NCI-H2081 treated with DMSO at 0.1 percent for 48 hours (cell line): ENCODE measurements at places on chromosomes 6 and 20.

DNA sequence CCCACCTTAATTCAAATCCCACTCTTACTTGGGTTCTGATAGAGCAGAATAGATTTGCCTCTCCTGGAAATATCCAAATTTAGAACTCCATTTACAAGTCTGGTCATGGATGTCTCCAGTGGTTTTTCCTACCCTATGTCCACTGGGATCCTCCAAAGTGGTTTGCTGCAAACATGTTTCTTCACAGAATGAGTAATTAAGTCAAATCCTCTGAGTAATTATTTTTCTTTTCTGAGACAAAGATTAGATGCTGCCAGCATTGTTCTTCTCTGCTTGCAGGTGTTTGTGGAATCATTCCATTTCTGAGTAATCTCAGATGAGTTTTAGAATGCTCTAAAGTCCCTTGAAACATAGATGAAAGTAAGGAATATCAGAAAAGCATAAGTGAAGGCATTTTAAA is 21.9 kb downstream of the DTD1 start:
- no peak for DNase-seq

DNA sequence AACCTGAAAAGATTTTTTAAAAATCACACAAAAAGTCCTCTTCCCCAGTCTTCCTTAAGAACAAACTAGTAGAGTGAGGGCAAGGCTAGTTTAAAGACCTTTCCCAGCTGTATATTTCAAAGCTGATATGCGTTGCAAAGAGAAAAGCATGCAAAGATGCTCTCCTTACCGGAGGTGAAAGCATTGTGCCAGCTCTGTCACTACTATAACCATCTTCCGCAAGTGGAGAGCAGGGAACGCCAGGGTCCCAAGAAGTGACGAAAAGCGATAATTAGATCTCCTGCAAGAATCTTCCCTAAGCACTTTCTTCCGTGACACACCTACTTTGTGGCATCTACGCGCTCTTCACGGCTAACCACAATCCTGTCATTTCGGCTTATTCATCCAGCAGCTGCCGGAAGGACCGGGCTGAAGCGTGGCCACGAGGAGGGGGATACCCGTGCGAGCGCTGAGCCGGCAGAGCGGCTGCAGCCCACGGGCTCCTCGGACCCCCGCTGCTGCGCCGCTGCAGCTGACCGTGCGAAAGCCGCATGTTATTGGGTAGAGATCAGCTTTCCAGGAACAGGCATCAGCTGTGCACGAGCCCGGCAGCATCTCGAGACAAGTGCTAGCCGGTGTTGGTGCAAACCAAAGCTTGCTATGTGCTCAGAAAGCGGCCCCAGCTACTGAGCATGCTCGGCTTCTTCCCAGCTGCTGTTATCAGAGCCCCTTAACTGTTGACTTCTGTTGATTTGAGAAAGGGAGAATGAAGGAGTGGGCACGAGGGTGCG is 57.2 kb upstream of the ARHGAP18 start:
- DNase-seq: peak; percentile 36

DNA sequence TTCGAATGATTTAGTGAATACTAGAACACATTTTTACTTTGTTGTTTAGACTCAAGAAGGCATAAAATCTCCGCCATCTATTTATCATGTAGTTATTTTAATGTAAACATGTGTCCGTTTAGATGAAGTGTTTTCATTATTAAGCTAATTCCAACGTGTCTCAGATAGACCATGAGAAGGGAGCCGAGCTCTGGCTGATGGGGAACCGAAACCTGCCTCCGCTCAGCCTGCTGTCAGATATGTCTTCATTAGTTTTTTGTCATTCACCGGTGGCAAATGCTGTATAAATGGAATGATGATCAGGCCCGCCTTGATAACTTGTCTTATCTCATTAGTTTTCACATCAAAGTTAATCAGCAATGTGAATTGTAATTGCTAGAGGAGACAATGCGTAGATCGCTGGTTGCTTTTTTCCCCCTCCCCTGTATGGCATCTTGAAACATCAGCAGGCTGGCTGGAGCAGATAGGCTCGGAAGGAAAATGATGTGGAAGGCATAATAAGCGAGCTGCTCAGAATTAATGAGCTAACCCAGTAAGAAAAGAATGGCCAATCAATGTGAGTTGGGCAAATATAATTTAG is 136.4 kb downstream of the LINC00237 start:
- DNase-seq: no peak

DNA sequence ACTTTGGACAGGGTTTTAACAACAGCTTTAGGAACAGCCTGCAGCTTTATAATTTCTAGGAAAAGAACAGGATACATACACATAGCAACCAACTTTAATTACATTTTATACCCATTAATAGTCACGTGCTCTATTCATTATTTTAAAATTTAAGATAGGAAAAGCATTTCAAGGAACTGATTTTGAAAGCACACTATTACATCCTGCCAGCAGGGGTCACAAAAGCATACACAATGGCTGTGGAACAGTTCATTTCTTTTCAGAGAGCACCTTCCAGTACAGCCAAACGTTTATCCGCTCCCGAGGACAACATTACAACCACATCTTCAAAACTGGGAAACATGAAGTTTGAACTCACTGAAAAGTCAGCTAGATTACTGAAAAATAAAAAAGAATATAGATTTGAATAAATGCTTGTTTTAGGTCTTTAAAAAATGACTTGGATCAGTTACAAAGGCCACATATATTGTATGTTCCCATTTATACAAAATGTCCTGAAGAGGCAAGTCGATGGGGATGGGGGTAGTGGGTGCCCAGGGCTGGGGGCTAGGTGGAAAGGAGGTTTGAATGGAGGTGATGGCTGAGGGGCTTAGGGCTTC is 104.6 kb upstream of the EXOC2 start:
- no peak for DNase-seq

- no peak for DNase-seq
Measured at GRCh38 chr6:26136321-26136720, 49.1 kb downstream of the HFE start.

GRCh38 chr20:57622579-57623381 is 2.6 kb upstream of the ZBP1 start:
- DNase-seq: peak; percentile 27

DNA sequence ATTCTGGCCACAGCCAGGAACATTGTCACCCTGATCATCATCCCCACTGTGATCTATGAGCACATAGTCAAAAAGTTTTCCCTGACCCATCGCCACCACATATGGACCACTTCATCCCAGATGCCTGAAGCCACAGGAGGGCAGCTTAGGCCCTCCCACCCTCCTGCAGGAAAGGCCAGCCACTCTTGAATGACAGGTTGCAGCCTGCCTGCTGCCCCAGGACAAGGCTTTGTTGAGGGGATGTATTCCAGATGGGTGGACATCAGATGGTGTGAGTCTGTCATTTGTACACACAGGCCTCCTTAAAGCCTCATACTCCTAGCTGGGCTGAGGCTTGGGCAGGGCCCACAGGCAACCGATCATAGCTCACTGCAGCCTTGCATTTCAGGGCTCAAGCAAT is 30.8 kb downstream of the DPPA5 start:
- no peak for DNase-seq

DNA sequence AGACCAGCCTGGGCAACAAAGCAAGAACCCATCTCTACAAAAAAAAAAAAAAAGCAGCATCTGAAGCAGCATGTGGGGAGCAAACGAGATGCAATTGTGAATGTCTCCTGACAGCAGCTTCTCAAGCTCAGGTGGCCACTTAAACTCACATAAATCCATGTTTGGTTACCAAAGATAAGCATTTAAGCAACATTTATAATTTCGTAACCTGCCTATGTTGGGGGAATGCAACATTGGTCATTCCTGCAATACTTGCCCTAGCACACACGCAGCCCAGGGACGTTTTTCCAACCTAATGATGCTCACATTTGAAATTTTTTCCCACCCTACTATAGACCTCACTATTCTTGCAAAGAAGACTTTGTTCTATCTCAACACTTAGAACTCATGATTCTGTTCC is 113.3 kb downstream of the ZFP64 start:
- no peak for DNase-seq

GRCh38 chr20:52103335-52103912 is 88.2 kb downstream of the ZFP64 start:
- DNase-seq: no peak

- DNase-seq: no peak
Measured at GRCh38 chr6:163419413-163420288, 5.1 kb downstream of the QKI start.

DNA sequence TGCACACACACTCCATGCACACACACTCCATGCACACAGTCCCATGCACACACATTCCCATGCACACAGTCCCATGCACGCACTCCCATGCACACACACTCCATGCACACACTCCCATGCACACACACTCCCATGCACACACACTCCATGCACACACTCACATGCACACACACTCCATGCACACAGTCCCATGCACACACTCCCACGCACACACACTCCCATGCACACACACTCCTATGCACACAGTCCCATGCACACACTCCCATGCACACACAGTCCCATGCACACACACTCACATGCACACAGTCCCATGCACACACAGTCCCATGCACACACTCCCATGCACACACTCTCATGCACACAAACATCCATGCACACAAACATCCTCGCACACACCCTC is 168.4 kb downstream of the TTLL2 start:
- DNase-seq: no peak

- no peak for DNase-seq
Measured at GRCh38 chr6:53495506-53496499, 49.1 kb downstream of the GCLC start.

- DNase-seq: no peak
Measured at GRCh38 chr6:33807606-33808005, 3.8 kb upstream of the MLN start.

DNA sequence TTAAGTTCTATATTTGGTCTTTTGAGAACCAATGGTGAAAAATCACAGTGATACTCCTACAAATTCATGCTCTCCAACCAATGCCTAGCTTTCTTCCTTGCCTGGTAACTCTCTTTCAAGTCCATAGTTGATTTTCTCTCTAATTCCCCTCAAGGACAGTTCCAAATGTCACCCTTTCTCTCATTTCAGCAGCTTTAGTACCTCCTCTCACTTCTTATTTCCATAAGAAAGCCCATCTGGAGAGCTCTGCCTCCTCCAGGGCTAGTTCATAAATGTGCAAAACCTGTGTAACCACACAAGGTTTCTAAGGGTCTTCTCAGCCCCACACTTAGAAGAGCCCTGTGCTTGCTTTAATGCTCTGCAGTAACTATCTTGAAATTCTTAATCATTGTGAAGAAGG is 155.4 kb upstream of the PLCB4 start:
- no peak for DNase-seq

DNA sequence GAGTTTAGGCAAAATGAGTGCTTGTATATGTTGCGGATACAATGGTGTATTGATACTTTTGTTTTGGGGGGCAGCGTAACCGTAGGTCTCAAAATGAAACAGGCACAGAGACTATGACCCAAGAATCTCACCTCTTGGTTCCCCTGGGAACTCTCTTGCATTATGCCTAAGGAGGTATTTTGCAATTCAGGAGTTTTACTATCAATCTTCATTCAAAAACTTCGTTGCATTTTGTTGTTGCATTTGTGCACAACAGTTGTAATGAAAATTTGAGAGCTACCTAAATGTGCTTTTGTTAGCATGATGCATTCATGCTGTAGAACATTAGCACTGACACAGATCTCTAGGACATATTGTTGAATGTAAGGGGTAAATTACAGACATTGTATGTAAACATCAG is 18.2 kb downstream of the VTA1 start:
- no peak for DNase-seq

DNA sequence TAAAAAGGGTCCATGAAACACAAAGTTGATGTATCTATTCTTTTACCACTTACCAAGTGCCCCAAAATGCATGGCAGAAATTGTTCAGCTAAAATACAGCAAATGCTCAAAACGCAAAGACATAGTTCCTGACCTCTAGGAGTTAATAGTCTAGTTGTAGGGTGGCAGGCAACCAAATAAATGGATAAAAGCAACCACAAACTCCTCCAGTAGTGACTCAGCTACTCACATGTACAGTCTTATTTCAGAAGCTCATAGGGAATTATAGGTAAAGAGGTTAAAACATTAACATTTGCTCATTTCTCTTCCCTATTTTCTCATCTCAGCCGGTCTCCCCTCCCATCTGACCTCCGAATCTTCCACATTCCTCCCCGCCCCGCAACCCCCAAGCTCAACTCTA is 143.9 kb upstream of the INSM1 start:
- DNase-seq: no peak

- no peak for DNase-seq
Measured at GRCh38 chr6:82363428-82364086, at the start of gene TPBG. Gene TPBG (plus strand): TSS chr6:82363817. CDS start chr6:82364962, 1,145 bp downstream.

DNA sequence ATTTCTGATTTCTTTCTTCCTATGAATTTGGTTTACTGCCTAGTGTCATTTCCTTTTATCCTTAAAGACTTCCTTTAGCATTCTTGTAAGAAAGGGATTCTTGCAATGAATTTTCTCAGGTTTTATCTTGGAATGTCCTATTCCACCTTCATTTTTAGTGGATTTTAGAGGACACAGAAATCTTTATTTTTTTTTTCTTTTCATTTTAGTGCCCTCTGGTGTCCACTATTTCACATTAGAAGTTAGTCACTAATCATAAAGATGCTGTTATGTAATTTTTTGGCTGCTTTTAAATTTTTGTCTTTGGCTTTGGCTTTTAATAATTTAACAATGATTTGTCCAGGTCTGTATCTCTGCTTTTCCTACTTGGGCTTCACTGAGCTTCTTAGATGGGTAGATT is 28.1 kb downstream of the LMBRD1 start:
- no peak for DNase-seq

DNA sequence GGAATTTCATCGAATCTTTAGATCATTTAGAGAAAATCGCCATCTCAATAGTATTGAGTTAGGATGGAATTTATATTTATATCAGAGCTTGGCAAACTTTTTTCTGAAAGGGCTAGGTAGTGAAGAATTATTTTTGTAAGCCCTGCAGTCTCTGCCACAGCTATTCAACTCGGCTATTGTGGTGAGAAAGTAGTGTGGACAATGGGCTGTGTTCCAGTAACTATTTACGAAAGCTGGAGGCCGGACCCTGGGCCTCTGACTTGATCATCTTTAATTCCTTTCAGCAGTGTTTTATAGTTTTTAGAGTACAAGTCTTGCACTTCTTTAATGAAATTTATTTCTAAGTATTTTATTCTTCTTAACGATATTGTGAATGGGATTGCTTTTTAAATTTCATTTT is 201.5 kb downstream of the FARS2 start:
- DNase-seq: no peak

GRCh38 chr20:62650551-62651284 is 8.4 kb downstream of the SLCO4A1 start:
- no peak for DNase-seq
